ENCODE measurements at places on chromosomes 13 and 19.
A peak's percentile ranks its signal among the peaks of the same experiment; 100 is the strongest.

- DNase-seq: no peak
Measured at GRCh38 chr13:95155504-95155903, 145.7 kb downstream of the ABCC4 start.

DNA sequence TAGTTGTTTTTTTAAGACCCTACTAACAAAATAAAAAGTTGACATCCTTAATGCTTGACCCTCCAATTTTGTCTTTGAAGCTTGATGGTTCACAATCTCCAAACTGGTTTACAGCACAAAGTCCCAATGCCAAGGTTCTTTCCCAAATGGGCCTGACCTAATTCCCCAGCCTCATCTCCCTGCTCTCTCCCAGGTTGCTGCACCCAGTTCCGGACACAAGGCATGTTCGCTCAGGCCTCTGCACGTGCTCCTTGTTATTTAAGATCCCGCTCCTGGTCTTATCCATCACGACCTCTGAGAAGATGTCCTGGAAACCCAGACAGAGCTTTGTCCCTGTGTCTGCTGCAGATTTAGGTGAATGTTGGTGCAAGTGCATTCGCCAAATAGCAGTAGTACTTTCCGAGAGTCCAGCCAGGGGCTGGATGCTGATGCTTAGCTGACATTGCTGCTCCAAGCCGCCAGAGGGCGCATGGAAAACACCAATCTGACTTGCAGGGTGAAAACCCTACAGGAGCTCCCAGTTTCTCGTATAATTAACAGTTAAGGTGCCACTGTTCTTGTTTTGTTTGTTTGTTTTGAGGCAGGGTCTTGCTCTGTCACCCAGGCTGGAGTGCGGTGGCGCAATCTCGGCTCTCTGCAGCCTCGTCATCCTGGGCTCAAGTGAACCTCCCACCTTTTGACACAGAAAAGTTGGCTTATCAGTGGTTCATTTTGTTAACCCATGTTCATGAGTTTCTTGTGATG lies 18.5 kb downstream of the LYPD3 start:
- no peak for DNase-seq

DNA sequence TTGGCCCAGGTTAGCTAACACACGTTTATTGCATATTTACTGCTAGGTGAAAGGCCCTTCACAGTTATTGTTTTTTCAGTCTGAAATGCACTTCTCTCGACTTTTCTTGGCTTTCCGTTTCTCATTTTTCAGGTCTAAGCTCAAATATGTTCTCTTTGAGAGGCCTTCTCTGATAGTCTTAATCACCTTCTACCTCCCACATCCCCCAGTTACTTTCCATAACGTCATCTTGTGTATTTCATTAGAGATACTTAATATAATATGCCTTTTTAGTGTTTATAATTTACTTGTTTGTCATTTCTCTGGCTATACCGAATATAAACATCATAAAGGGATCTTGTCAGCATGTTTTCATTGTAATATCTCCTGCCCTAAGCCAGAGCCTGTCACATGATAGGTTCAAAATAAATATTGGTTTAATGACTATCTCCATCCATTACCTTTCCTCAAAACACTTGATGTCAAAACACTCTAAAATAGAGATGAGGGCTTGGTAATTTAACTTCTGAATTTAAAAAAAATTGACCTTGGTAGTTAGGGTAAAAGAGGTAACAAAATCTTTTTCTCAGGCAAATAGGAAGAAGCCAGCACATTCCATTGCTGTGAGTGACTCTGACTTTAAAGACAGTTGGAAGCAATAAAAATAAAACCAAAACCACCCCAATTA lies 168.6 kb upstream of the RFC3 start:
- no peak for DNase-seq

- no peak for DNase-seq
Measured at GRCh38 chr19:13070425-13071140, 32.1 kb downstream of the LYL1 start.

- DNase-seq: no peak
Measured at GRCh38 chr13:51148223-51148951, 37.3 kb upstream of the C13orf42 start.

DNA sequence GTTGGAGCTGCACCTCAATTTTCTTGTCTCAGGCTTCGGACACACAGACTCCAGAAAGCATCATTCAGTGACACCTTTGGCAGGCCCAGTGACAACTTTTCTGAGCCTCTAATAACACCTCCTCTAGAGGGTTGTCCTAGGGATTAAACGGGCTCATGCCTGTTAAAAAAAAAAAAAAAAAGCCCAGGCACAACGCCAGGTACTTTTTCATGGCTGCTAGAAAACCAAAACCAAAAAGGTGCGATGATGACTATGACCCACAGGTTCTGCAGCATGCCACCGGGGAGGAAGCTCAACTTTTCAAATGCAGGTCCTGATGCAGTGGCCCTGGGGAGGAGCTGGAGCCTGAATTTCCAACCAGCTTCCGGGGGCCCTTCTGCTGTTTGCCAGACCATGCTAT lies 184.2 kb downstream of the ABCC4 start:
- DNase-seq: no peak

- DNase-seq: no peak
Measured at GRCh38 chr13:77298426-77298825, 28.5 kb downstream of the MYCBP2 start.

- DNase-seq: no peak
Measured at GRCh38 chr13:35475960-35476943, at the start of gene MAB21L1. Gene MAB21L1, minus strand, starts transcription at chr13:35476689. Its CDS starts 551 bp downstream, at chr13:35476138.

GRCh38 chr13:23505007-23505406 lies 65.2 kb upstream of the TNFRSF19 start:
- DNase-seq: peak; percentile 36

- DNase-seq: no peak
Measured at GRCh38 chr19:18100710-18101109, 3.1 kb downstream of the MAST3 start.

GRCh38 chr13:94677799-94678198 lies 34.5 kb downstream of the SOX21 start:
- no peak for DNase-seq

DNA sequence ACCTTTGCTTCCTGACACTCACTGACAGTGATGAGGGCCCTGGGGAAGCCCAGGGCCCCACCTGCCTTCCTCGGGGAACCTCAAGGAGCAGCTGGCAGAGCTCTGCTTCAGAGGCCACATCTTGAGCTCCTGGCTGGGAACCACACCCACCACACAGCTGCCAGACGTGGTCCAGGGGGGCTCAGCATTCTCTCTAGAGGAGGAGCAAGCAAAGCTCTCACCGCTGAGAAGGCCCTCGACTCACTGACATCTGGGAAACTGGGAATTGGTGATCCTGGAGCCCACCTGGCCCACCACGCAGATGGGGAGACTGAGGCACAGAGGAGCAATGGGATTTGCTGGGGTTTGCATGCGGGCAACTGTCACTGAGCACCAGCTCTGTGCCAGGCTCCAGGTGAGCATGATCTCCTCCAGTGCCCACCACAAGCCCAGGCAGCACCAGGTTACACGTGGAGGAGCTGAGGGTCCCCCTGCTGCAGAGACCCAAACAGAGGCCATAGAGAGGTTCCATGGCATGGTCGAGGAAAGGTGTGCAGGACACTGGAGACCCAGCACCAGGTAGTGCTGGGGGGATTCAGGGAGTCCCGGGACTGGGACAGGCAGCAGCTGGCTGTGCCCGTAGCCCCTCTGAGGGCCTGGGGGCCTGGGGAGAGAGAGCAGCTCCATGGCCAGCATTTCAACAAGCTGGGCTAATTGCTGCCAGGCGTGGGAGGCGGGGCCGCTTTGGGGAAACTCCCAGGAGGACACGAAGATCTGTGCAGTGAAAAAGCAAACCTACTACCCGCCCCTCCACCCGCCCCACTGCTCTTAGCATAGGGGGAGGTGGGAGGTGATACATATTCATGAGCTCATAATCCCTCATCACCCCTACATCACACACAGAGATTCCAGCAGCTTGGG lies 33.4 kb downstream of the PEPD start:
- DNase-seq: no peak

- no peak for DNase-seq
Measured at GRCh38 chr13:106520251-106521054, 15.0 kb downstream of the EFNB2 start.

DNA sequence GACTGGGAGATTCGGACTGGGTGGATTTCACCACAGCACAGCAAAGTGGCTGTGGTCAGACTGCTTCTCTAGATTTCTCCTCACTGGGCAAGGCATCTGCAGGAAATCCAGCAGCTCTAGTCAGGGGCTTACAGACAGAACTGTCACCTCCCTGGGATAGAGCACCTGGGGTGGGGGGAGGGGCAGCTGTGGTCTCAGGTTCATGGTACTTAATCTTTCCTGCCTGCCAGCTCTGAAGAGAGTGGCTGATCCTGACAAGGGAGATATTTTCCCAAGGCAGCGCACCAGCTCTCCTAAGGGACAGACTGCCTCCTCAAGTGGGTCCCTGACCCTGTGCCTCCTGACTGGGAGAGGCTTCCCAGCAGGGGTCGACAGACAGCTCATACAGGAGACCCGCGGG lies 212.8 kb upstream of the KLF12 start:
- DNase-seq: no peak

All from fibroblast of skin of left quadriceps (primary cell).